ENCODE measurements at places on chromosomes 1 and 21. TPM values are rescaled to one million over a fixed set of nuclear protein-coding genes. Genes with fewer than 3 reads are reported as not detected.

GRCh38 chr1:31152181-31152795 is 86.8 kb upstream of the PUM1 start:
- DNase-seq: peak; percentile 98

Gene KCNJ9
- not detected for polyA plus RNA-seq

DNA sequence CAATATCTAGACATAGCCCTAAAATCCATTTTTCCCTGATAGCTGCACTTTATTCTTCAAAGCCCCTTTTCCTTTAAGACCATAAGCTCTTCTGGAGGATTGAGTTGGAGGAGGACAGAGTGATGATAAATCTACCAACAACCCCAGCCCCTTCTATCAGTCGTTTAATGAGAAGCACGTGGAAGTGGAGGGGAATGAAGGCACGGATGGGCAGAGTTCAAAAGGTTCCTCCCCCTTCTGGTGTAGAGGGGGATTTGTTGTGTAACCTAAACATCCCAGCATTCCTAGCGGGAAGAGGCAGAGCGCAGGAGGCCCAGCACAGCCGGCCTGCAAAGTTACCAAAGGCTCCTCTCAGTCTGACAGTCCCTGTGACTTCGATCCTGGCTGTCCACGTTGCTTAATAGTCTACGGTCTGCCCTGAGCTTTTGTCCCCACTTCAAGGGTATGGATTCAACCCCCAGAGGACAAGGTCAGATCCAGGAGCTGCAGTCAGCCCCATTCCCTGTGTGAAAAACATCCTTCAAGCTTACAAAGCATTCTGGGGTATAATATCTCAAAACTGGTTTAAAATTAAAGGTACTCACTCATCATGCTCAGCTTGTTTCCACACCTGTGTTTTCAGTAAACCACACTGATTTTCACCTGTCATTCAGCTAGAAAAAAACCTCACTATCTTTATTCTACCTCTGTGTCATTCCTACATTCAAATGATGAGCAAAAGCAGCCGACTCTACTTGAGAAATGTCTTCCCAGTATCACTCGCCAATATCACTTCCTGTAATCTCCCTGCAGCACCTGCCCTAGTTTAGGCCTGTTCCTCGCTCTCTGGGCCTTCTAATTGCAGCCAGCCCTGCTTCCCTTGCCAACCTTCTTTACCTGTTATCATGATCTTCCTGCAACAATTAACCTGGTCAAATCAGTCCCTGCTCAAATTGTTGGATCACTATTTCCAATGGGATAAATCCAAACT is 117.9 kb downstream of the PLPP3 start:
- no peak for DNase-seq

- no peak for DNase-seq
Measured at GRCh38 chr1:168229893-168230292, 4.1 kb downstream of the SFT2D2 start.

GRCh38 chr1:243411472-243411871 is 155.6 kb downstream of the SDCCAG8 start:
- DNase-seq: no peak

DNA sequence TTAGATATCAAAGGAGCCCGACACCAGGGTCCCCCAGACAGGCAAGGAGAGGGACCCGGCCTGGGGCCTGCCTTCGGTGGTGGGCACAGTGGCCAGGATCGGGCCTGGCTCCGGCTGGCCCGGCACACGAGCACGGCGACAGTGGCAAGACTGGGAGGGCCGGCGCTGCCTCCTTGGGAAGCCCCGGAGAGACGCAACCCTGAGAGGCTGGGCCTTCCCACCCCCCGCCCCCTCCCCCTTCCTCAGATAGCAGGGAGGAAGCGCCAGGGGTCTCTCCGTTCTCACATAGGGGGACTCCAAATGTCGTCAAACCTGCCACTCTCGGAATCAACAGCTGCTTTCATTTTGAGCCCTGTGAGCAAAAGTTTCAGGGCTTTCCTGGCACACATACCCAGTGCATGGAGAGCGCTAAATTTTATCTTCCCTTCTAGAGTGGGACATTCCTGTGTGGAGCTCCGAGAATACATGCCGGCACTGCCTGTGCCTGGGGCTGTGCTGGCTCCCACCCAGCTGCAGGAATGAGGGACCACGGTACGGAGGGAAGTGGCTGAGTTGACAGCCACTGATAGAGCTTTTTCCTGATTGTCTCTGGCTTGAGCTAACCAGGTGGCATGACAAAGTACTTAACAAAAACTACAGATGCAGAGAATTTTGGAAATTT is 62.4 kb downstream of the CD247 start:
- DNase-seq: no peak
